ENCODE measurements at places on chromosomes 6 and 20.

DNA sequence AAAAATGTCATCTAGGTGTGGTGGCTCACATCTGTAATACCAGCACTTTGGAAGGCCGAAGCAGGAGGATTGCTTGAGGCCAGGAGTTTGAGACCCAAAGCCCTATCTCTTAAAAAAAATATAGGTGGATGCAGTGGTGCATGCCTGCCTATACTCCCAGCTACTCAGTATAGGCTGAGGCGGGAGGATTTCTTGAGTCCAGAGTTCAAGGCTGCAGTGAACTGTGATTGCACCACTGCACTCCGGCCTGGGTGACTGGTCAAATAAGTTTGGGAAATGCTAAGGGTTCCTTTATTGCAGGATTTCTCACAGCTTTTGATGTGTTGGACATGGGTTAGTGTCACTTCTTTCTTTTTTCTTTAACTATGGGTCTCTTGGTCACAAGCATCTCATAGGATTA, 261.3 kb downstream of the PLCB1 start:
- no peak for DNase-seq

DNA sequence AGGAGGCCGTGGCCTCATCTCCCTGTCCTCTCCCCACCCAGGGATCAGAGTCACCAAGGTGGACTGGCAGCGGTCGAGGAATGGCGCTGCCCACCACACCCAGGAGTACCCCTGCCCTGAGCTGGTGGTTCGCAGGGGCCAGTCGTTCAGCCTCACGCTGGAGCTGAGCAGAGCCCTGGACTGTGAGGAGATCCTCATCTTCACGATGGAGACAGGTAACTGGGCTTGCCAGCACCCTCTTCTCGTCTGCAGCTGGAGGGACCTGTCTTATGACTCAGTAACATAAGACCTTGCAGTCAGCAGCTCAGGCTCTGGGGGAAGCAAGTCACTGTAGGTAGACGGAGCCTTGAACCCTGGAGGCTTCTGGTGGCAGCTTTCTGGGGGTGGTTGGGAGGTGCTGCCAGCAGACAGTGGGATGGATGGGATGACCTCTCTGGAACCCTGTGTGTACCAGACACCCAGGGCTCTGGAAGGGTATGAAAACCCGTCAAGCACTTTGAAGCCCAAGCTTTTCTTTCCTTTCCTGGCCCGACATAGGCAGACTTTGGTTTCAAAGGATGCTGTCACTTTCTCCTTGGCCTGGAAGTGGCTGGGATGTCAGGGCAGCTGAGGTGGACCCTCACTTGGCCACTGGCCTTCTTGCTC, 13.8 kb downstream of the TGM6 start:
- peak; percentile 34 for DNase-seq

DNA sequence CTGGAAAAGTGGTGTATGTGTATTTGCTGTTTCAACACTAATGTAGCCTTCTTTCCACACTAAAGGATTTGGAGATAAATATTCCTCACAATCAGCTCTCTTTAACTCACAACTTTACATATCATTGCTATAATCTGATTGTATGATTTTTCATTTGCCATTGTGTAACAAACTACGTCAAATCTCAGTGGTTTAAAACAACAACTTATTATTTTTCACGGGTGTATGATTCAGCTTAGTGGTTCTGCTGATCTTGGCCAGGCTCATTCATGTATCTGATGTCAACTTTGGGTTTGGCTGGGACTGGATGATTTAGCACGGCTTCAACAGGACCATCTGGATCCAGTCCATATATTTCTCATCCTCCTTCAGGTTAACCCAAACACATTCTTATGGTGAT, 55.4 kb upstream of the TMX4 start:
- no peak for DNase-seq

DNA sequence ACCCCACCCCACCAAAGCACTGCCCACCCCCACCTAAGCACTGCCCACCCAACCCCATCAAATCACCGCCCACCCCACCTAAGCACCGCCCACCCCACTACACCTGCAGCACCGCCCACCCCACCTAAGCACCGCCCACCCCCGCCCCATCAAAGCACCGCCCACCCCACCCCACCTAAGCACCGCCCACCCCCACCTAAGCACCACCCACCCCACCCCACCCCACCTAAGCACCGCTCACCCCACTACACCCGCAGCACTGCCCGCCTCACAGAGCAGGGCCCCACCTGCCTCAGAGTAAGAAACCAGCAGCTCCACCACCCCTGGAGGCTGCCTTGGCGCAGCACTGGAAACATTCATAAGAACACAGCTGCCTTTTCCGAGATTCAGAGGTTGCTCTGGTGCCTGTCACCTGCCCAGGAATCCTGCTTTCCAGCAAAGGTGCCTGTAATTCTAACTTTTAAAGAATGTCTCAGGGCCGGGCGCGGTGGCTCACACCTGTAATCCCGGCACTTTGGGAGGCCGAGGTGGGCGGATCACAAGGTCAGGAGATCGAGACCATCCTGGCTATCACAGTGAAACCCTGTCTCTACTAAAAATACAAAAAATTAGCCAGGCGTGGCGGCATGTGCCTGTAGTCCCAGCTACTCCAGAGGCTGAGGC, 148.2 kb downstream of the BMP7 start:
- DNase-seq: no peak

DNA sequence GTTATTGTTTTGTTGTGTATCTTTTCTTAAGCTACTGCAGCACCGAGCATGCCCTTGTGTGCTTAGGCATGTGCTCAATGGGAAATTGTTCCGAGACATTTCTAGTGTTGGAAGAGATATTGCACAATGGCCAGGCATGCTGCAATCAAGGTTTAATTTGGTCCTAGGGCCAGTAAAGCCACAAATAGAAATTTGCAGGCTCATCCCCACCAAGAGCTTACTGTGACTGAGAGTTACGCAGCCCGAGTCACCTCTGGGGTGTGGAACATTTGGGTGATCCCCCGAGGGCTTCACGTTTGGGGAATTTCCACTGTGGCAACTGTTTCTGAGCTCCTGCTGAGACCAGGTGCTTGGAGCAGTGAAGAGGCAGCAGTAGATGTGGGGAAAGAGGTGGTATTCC, 65.8 kb downstream of the ADTRP start:
- peak; percentile 61 for DNase-seq

- peak; percentile 77 for DNase-seq
Observed at GRCh38 chr6:144131248-144131709, 19.0 kb upstream of the STX11 start.

DNA sequence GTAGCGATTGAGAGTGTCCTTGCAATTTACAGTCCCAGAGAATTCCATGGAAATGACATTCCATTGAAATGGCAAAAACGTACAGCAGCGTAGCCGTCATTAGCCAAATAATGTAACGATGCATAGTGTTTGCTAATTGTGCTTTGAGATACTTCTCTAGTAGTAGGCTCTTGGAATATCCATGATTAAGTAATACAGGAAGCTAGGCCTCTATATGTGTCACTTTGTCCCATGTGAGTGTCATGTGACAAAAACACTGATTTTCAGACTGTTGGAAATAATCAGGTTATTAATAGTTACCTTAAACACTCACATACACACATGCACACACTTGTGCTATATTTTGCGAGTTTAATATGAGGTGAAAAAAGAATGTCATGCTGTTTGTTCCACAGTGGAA, 35.2 kb downstream of the SLX4IP start:
- no peak for DNase-seq

GRCh38 chr20:19528286-19529030, 229.6 kb upstream of the RIN2 start:
- DNase-seq: no peak

- DNase-seq: no peak
Observed at GRCh38 chr6:126504792-126505191, 164.9 kb downstream of the CENPW start.

- DNase-seq: no peak
Observed at GRCh38 chr6:142868917-142869316, 76.1 kb downstream of the HIVEP2 start.

- DNase-seq: no peak
Observed at GRCh38 chr20:35731469-35731788, 10.6 kb downstream of the RBM39 start.

DNA sequence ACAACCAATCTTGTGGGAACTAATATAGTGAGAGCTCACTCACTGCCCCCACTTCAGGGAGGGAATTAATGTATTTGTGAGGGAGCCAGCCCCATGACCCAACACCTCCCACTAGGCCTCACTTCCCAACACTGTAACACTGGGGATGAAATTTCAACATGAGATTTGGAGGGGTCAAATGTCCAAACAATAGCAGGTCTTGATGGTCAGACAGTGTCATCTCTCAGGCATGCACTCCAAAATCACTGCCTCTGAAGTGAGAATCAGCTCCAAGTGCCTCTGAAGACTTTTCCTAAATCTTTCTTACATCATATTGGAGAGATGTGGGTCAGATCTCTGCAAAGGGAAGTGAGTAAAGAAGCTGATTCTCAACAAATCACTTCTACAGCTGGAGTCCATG, 13.8 kb upstream of the SAYSD1 start:
- DNase-seq: no peak

DNA sequence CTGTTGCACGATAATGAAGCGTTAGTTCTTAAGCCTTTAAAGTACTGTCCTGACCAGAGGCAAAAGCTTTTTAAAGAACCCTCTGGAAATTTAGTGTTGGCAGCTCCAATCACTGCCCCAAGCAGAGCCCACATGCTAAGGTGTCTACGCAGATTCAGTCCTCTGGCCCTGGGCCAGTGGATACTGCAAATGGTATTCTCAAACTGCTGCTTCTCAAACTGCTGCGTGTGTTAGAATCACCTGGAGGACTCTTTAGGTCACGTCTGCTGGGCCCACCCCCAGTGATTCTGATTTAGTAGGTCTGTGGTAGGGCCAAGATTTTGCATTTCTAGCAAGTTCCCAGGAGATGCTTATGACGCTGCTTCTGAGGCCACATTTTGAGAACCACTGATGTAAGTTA, 96.0 kb upstream of the CCDC28A start:
- no peak for DNase-seq

Data from epithelial cell of esophagus (primary cell).